GM23248 (cell line): ENCODE measurements at places on chromosomes 7 and 10.
A peak's percentile ranks its signal among the peaks of the same experiment; 100 is the strongest.

- no peaks in the 10 kb centered on the region for H3K36me3 ChIP-seq
- no peaks in the 10 kb centered on the region for H3K4me1 ChIP-seq
- no peak overlapping the region for H3K27ac ChIP-seq
- H3K27me3 ChIP-seq = peaks cover 8% of the 10 kb centered on the region
- DNase-seq = no peak
- no peak overlapping the region for H3K4me3 ChIP-seq
These were observed 15.1 kb downstream of the PPP1R9A start for GRCh38 chr7:94922457-94922856.

- H3K27me3 ChIP-seq = no peaks in the 10 kb centered on the region
- no peak overlapping the region for H3K4me3 ChIP-seq
- no peak overlapping the region for H3K27ac ChIP-seq
- H3K36me3 ChIP-seq = no peaks in the 10 kb centered on the region
These were observed 960.7 kb upstream of the CELF2 start for GRCh38 chr10:10056961-10057360.

GRCh38 chr7:80781561-80781979 lies 137.3 kb downstream of the SEMA3C start:
- H3K4me1 ChIP-seq = peaks cover 72% of the 10 kb centered on the region
- peaks cover 56% of the 10 kb centered on the region for H3K36me3 ChIP-seq
- no peaks in the 10 kb centered on the region for H3K27me3 ChIP-seq
- no peak overlapping the region for H3K4me3 ChIP-seq
- H3K27ac ChIP-seq = peak overlapping the region; percentile 63

DNA sequence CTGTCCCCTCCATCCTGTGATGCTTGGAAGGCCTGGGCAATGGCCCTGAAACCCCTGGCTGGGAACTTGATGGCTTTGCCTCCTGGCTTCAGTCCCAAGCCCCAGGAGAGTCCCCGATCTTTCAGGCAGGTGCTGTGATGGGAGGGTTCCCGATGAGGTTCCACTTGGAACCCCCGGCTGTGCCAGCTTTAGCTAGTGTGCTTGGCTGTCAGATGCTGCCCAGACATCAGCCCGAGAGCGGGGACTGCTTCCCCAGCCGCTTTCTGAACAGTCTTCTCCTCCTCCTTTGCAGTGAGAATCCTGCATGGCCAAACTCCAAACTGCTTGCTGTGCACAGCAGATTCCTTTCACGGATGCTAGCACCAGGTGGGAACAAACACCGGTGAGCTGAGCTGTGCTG lies 58.1 kb downstream of the PKD1L1 start:
- H3K27me3 ChIP-seq = no peaks in the 10 kb centered on the region
- DNase-seq = no peak
- H3K4me3 ChIP-seq = no peak overlapping the region
- no peaks in the 10 kb centered on the region for H3K4me1 ChIP-seq
- no peaks in the 10 kb centered on the region for H3K36me3 ChIP-seq

DNA sequence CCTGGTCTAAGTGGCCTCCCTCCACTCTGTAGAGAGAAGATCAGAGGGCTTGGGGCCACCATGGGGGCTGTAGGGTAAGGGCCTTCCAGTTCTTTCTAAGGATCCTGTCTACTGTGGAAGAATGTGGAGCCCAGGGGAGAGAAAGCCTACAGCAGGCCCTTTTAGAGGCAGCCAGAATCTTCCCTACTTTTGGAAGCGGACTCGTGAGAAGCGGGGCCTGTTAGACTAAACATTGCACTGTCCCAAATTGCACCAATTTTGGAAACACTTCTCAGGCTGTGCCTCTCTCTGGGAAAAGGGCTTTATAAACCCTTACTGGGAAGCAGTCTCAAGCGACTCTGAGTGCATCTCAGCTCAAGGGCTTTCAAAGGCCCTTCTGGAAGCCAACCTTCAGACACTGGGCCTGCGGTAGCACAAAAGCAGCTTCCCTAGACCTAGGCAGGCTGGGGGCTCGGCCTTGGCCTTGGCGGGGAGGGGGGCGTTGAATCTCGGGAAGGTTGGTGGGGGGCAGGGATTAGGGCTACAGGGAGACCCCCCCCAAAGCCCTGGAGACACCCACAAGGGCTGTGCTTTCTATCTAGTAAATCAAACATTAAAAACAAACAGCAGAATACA lies 298.1 kb downstream of the GFRA1 start:
- H3K4me3 ChIP-seq = no peak overlapping the region
- H3K27me3 ChIP-seq = peaks cover 24% of the 10 kb centered on the region; the same call in 1 of the 2 replicates
- H3K36me3 ChIP-seq = no peaks in the 10 kb centered on the region
- no peaks in the 10 kb centered on the region for H3K4me1 ChIP-seq
- no peak for DNase-seq
- H3K27ac ChIP-seq = no peak overlapping the region

DNA sequence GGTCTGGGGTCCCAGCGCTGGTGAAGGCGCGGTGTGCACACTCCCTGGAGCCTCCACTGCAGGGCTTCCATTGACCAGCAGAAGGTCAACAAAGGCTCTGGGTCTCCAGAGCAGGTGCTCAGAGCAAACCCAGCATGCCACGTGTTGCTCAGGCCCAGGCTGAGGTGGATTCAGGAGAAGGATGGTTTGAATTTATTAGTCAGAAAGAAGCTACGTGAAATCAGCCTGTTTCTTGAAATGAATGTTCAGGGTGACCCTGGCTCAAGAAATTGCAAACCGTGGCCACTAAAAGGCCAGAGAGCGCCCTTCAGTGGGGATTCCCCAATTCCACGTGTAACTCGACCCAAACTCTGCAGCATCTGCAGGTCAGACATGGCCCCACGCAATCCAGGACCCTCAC lies 82.7 kb upstream of the PFKP start:
- H3K27me3 ChIP-seq = no peaks in the 10 kb centered on the region; the same call in none of the 2 replicates
- no peak overlapping the region for H3K27ac ChIP-seq
- DNase-seq = no peak
- H3K4me1 ChIP-seq = peaks cover 30% of the 10 kb centered on the region

- H3K27ac ChIP-seq = peak overlapping the region; percentile 69
- H3K36me3 ChIP-seq = no peaks in the 10 kb centered on the region
These were observed 8.4 kb downstream of the ETV1 start for GRCh38 chr7:13981070-13981469.

DNA sequence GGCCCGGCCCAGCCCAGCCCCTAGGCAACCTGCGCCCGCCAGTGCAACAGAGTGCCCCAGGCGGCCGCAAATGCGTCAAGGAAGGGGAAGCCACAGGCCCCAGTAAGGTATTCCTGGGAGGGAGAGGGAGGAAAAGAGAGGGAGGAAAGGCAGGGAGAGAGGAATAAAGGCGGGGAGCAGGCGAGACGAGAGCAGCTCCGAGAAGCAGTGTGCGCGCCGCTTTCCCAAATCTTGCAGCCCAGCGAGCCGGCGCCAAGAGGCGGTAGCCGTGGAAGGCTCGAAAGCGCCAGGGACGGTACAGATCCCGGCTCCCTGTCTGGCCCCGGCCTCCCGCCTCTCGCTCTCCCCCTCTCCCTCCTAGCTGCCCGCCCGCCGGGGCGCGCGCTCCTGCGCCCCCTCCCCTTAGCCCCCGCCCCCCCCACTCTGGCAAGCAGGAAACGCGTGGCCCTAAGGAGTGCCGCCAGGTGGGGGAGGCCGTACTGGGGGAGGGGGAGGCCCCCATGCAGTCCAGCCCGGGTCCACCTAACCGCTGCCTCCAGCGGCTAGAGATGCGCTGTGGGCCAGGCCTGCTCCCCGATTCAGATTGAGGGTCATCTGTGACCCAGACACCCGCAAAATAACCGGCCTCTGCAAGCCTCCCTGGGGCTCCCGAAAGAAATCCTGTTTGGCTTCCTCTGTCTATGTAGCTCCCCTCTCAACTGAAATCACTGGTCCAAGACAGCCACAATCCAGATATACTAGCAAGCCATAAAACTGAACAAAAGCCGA lies 4.3 kb downstream of the HOXA10 start:
- peaks cover 4% of the 10 kb centered on the region; the same call in 1 of the 2 replicates for H3K36me3 ChIP-seq
- peak overlapping the region; percentile 83 for H3K4me3 ChIP-seq
- H3K27ac ChIP-seq = peak overlapping the region; percentile 99
- no peaks in the 10 kb centered on the region for H3K27me3 ChIP-seq
- peak; percentile 79 for DNase-seq
- H3K4me1 ChIP-seq = peaks cover 10% of the 10 kb centered on the region

DNA sequence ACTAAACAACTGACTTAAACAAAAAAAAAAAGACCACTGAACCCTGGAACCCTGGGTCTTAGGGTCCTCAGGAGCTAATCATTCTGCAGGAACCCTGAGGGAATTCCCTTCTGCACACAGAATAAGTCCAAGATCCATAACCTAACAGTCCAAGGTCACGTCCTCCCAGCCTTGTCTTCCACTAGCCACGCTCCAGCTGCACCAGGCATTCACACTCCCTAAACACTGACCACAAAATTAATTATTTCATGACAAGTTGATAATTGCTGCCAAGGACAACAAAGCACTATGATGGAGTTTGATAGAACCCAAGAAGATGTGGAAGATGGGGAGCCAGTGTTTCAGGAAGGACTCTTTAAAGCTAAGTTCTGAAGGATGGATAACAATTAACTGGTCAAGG lies 130.6 kb downstream of the SH3PXD2A start:
- H3K36me3 ChIP-seq = no peaks in the 10 kb centered on the region
- no peaks in the 10 kb centered on the region for H3K27me3 ChIP-seq
- H3K27ac ChIP-seq = no peak overlapping the region

- H3K27me3 ChIP-seq = no peaks in the 10 kb centered on the region
- H3K36me3 ChIP-seq = peaks cover 52% of the 10 kb centered on the region
- peaks cover 89% of the 10 kb centered on the region for H3K4me1 ChIP-seq
- peak; percentile 75 for DNase-seq
These were observed 209.4 kb upstream of the KLF14 start for GRCh38 chr7:130943336-130943901.

GRCh38 chr10:21516242-21517131 lies 9.0 kb downstream of the SKIDA1 start:
- peak overlapping the region; percentile 82 for H3K4me3 ChIP-seq
- H3K27me3 ChIP-seq = no peaks in the 10 kb centered on the region
- H3K36me3 ChIP-seq = no peaks in the 10 kb centered on the region
- peak overlapping the region; percentile 29; the same call in 1 of the 2 replicates for H3K27ac ChIP-seq
- DNase-seq = peak; percentile 85

- H3K27me3 ChIP-seq = no peaks in the 10 kb centered on the region
- H3K36me3 ChIP-seq = no peaks in the 10 kb centered on the region
- H3K4me3 ChIP-seq = no peak overlapping the region
- DNase-seq = no peak
- H3K27ac ChIP-seq = peak overlapping the region; percentile 34
These were observed 7.1 kb downstream of the CHST3 start for GRCh38 chr10:71971311-71971731.

- no peaks in the 10 kb centered on the region for H3K36me3 ChIP-seq
- 0 out of 2 replicates have a peak overlapping the region, but pooled peaks have one; percentile 9 for H3K27ac ChIP-seq
- 0 out of 2 replicates have a peak, but pooled peaks cover 4% of the 10 kb centered on the region for H3K4me1 ChIP-seq
- peak; percentile 38 for DNase-seq
- H3K27me3 ChIP-seq = no peaks in the 10 kb centered on the region
These were observed 64.5 kb downstream of the PDIA4 start for GRCh38 chr7:148963583-148964482.

DNA sequence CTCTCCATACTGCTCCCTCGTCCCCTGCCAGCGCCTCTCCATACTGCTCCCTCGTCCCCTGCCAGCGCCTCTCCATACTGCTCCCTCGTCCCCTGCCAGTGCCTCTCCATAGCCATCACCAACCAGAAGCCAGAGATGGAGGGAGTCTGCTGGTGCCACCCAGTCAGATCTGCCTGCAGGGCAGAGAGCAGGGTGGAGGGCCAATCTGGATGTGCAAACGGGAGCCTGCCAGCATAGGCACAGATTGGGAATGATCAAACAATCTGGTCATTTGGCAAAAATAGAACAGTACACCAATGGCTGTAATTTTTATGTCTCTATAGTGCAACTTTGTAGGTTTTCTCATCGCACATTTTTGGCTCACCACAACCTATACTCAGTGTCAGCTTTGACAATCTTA lies 76.9 kb upstream of the LRRC4 start:
- no peaks in the 10 kb centered on the region for H3K4me1 ChIP-seq
- H3K36me3 ChIP-seq = no peaks in the 10 kb centered on the region
- H3K27me3 ChIP-seq = no peaks in the 10 kb centered on the region
- no peak for DNase-seq
- H3K27ac ChIP-seq = no peak overlapping the region

- H3K27ac ChIP-seq = no peak overlapping the region
- no peaks in the 10 kb centered on the region for H3K27me3 ChIP-seq
- H3K4me3 ChIP-seq = no peak overlapping the region
- H3K4me1 ChIP-seq = no peaks in the 10 kb centered on the region
- no peak for DNase-seq
- H3K36me3 ChIP-seq = no peaks in the 10 kb centered on the region
These were observed 64.4 kb downstream of the EPDR1 start for GRCh38 chr7:37984750-37985390.

DNA sequence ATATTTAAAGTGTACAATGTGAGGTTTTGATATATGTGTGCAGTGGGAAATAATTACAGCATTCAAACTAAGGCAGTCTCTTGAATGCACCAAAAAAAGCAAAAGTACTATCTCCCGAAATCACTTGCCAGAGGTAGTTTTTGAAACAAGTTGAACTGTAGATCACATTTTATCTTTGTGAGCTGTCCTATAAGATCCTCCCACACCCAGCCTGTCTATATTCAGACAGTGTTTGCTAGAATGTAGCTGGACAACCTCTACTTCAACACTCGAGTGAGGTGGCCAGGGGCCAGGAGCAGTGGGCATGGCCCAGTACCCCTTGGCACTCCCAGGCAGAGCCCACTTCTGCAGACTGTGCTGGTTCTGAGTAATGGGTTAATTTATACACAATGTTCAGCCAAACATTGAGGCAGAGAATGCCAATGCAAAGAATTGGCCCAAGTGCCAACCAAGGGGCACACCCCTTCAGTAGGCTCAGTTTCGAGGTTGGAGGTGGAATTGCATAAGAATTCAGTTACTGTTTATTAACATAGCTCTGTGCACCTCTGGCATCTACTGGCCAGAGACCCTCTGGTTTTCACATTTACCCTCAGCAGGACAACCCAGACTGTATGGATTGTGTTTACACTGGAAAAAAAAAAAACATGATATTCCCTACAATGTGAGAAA lies 70.5 kb downstream of the AHR start:
- no peaks in the 10 kb centered on the region for H3K36me3 ChIP-seq
- peak overlapping the region; percentile 95 for H3K27ac ChIP-seq
- peak; percentile 34 for DNase-seq
- peaks cover 55% of the 10 kb centered on the region for H3K4me1 ChIP-seq

DNA sequence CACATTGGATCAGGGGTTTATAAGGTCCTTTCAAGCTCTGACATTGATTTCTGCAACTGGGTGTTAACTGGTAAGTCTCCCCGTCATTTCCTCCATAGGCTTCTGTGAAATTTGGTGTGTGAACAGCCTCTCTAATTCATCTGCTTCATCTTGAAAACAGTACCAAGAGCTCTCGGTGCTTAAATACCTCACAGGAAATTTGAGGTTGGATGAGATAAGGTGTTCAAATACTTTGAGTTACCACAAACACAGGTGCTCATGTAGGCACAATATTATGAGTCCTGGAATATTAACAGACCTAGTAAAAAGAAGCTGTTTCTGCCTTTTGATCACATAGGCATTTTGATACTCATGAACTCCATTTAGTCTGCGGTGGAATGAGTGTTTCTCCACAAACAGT lies 85.2 kb downstream of the RTKN2 start:
- peaks cover 7% of the 10 kb centered on the region; the same call in 1 of the 2 replicates for H3K4me1 ChIP-seq
- no peaks in the 10 kb centered on the region for H3K27me3 ChIP-seq
- DNase-seq = no peak
- no peak overlapping the region for H3K27ac ChIP-seq
- H3K36me3 ChIP-seq = 0 out of 2 replicates have a peak, but pooled peaks cover 3% of the 10 kb centered on the region
- no peak overlapping the region for H3K4me3 ChIP-seq
